Bladder microvascular endothelial cell (primary cell): ENCODE measurements at places on chromosomes 5 and 9. TPM values are rescaled to one million over a fixed set of nuclear protein-coding genes. Genes with fewer than 3 reads are reported as not detected.

RGP1 gene
- 8.6 and 12.1 TPM in 2 replicates for total RNA-seq

FCN2 gene
- total RNA-seq = not detected in 2 replicates

ZNF608 gene
- total RNA-seq = 7.3 and 13.0 TPM in 2 replicates

NIM1K gene
- not detected in 2 replicates for total RNA-seq

GADD45G gene
- 0.44 and 0.49 TPM in 2 replicates for total RNA-seq

SPEF2 gene
- 0.63 and 0.81 TPM in 2 replicates for total RNA-seq

ITGA2 gene
- 30.0 and 65.6 TPM in 2 replicates for total RNA-seq

NIPAL4 gene
- total RNA-seq = not detected in 2 replicates

PANK3 gene
- total RNA-seq = 26.2 and 68.0 TPM in 2 replicates

ANKH gene
- 2.8 and 23.2 TPM in 2 replicates for total RNA-seq

PCDHGC3 gene
- 6.5 and 22.3 TPM in 2 replicates for total RNA-seq

PCDHAC1 gene
- 0.06 TPM in 1 of 2 replicates, not detected in the other for total RNA-seq

C9orf72 gene
- total RNA-seq = 5.5 and 12.4 TPM in 2 replicates

PPP3R2 gene
- total RNA-seq = not detected in 2 replicates

IL4 gene
- total RNA-seq = not detected in 2 replicates

KYAT1 gene
- 5.8 and 9.8 TPM in 2 replicates for total RNA-seq

SV2C gene
- not detected in 2 replicates for total RNA-seq
